ENCODE measurements at places on chromosomes 4 and X. TPM values are rescaled to one million over a fixed set of nuclear protein-coding genes. Genes with fewer than 3 reads are reported as not detected.

DNA sequence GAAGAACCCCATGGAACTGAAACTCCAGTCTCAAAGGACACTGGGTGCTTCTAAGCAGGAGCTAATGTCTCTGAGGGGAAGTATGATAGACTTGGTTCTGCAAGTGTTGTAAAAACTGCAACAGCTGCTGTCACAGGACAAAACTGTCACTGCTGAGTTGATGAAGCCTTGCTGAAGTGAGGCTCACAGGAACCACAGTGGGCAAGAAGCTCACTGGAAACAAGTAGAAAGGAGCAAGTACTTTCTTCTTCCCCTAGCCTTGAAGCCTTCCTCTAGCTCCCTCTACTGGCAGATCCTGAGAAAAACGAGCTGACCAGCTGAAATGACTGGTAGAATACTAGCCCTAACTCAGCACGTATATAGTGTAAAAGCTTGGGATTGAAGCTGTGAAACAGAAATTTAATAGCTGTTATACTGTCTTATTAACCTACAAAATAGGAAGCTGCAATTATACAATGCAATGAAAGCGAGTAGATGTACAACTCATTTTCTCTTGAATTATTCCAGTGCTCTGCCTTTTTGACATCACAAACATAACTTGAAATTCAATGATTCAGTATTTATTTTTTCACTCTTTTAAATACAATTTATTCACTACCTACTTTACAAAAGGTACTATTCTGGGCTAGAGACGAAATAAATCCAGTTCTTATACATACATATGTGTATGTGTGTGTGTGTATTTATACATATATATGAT, 91.4 kb downstream of the GABRB1 start:
- DNase-seq, result peak; percentile 61

Gene MED12
- total RNA-seq, result 14.7 TPM

DNA sequence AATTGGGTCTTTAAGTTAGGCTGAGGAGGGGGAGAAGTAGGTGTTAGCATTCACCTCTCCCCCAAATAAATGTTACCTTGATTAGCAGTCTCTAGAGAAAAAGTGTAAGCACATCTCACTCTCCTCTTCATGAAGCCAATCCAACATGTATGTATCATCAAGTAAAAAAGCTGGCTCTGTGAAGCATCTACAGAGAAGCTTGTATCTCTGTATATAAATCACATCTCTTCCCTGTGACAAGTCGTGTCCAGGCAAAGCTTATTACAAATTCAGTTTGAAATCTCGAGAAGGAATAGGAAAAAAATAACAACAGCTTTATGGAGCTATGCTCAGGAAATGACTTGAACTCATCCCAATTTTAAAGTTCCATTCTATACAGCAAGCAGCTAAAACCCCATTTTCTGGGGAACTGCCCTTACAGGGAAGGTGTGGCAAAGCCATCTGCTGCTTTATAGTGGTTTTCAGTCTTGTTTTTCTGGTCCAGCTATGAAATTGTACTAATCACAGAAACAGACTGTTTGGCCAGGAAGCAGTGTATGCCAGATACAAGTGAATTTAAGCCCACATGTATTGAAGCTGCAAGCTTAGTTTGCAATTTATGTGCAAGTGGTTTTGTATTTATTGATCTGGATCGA, 313.3 kb upstream of the NOCT start:
- no peak for DNase-seq

GRCh38 chrX:41350150-41350975, 16.4 kb downstream of the DDX3X start:
- no peak for DNase-seq

DNA sequence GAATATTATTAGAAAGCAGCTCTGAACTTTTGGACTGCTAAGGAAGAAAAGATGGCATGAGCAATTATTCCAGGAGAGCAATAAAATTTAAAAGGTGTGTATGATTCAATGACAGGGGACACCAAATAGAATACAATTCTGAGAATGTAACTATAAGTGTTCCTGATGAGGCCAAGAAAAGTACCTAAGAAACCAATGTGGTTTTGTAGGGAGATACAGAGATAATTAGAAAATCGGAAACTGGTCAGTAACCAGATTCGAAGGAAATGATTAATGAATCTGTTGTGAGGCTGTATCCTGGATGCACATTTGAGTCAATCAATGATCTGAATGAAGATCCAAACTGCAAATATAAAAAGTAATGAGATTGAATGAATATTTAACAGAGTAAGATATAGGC, 6.0 kb downstream of the NOA1 start:
- DNase-seq, result no peak

GRCh38 chr4:109728385-109728784, 1.5 kb downstream of the PLA2G12A start:
- no peak for DNase-seq
